Activated naive CD8-positive, alpha-beta T cell treated with anti-CD3 and anti-CD28 coated beads, Interleukin-2, amount 50 U/mL, for 16 hours (primary cell): ENCODE measurements at places on chromosomes 16 and 17.

GRCh38 chr17:8844229-8845218 lies 22.9 kb downstream of the PIK3R6 start:
- no peak for DNase-seq

GRCh38 chr17:7315570-7316235 lies 543 bp upstream of the GPS2 start:
- DNase-seq: no peak

DNA sequence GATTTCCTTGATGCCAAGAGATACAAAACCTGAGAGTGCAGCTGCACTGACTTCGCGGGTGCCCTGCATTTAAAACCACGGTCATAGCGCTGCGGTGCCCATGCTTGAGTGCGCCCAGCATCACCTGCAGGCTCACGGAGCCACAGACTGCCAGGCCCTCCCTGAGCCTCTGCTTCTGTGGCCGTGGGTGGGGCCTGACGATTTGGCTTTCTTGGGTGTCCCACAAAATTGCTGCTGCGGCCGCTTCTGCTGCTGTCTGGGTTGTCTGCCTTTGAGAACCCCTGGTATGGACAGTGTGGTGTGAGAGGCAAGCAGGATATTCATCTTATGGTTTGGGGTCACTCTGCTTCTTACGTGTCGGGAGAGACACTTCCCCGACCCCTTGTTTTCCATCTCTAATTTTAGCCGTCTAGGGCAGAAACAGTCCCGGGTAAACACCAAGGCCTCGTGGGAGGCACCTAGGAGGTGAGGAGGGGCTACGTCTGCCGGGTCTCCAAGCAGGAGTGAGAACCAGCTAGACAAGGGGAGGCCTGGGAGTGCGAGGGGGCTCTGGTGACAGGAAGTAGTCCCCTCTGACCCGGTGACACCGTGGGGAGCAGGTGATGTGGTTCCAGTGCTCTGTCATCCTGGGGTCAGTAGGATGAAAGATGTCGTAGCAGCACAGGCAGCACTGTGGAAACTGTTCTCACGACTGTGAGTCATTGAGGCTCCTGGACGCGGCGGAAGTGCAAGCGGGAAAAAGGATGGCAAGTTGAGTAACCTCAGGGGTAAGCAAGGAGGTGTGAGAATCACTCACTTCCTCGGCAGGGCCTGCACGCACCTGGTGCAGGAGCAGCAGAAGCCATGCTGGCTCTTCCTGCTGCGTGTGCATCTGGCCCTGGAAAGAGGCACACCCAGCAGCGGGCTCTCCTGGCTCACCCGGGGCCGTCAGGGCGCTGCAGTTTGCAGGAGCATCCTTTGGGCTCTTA lies 176.3 kb downstream of the RPTOR start:
- DNase-seq: no peak

DNA sequence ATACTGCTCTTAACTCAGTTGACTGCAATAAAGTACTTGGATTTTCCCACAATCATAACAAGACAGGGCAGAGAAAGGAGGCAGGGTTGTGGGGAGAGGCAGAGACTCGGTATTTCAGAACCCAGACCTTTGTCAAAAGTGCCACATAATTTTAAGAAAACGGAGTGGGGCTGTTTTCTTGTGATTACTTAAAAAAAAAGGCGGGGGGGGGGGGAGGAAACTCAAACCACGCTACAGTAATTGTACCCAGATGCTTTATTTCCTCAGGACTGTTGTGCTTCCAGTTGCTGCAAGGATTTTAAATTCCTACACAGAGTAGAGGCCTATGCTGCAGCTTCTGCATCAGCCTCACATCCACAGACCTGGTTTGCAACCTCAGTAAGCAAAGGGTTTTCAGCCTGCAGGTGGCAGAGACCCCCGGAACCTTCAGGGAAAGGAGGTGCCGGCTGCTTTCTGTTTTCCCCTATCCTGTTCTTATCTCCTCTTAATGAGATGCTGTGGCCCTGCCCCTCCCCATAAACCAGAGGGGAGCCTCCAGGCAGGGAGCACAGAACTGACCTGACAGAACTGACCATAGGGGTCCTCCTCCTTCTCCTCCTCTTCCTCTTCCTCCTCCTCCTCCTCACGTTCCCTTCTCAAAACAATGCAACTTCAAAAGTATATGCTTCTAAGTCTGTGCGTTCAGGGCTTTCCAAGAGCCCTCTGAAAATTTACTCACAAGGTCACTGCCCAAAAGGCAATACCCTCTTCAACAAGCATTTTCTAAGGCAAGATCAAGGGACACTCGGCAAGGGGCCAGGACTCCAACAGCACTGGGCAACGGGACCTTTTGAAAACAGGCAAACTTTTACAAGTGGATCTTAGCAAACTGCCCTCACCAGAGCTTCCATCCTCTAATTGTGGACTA lies 7.5 kb downstream of the AXIN2 start:
- DNase-seq: no peak

- DNase-seq: no peak
Observed at GRCh38 chr16:87314990-87315420, 2.2 kb downstream of the C16orf95 start.

DNA sequence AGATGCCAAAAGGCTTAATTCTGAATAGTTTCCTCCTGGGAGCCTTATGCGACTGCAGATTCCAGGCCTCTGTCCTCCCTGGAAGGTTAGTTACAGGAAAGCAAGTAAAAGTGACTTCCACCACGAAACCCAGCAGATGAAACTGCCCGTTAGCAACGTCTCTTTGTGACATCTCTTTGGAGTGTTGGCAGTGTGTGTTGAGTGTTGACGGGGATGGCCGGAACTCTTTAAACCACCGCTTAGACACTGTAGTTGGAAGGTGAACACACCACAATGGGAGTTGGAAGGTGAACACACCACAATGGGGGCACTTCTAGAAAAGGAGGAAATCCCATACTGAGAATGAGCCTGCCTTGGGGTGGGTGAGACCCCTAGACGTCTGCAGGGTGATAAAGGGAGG lies 858 bp downstream of the SKAP1 start:
- no peak for DNase-seq

- no peak for DNase-seq
Observed at GRCh38 chr16:46715769-46716305, 26.4 kb downstream of the ORC6 start.

DNA sequence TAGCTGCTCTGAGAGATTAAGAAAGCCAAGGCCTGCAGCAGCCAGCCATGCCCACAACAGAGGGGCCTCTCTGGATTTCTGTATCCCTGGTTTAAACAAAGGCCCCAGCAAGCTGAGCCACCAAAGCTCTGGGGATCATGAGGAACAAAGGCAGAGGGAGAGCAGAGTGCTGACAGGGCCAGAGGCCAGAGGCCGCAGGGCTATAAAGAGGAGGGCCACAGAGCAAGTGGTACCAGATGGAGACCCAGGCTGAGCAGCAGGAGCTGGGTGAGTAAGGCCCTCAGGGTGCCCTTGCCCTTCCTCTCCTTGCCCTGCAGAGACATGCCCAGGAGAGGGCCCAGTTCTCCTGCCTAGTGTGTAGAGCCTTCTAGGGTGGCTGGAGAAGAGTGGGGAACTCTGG lies at the start of gene CRYBA1:
Gene CRYBA1 (plus strand): TSS at position 232 of the 400 bp plus-strand sequence. CDS start 5 bp downstream, at position 237.
- DNase-seq: no peak

DNA sequence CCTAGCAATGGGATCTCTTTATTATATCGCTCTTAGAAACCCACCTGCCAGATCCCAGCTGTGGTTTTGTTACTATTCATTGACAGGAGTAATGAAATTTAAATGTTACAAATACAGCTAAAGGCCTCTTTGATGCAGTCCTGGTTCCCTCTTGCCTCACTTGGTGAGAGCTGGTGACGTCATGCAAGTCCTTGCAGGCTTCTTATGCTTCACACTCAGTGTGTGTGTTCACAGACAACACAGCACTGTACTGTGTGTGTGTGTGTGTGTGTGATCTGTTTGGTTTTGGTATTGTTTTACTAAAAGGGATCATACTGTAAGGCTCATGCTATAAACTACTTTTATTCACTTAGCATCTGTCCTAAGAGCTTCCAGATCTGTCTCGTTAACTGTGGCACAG lies 75.0 kb downstream of the USP22 start:
- no peak for DNase-seq

GRCh38 chr16:46801428-46802049 lies 29.4 kb downstream of the C16orf87 start:
- DNase-seq: no peak
